Neural progenitor cell (in vitro differentiated cells): ENCODE measurements at places on chromosomes 2 and 18. TPM values are rescaled to one million over a fixed set of nuclear protein-coding genes. Genes with fewer than 3 reads are reported as not detected.

DNA sequence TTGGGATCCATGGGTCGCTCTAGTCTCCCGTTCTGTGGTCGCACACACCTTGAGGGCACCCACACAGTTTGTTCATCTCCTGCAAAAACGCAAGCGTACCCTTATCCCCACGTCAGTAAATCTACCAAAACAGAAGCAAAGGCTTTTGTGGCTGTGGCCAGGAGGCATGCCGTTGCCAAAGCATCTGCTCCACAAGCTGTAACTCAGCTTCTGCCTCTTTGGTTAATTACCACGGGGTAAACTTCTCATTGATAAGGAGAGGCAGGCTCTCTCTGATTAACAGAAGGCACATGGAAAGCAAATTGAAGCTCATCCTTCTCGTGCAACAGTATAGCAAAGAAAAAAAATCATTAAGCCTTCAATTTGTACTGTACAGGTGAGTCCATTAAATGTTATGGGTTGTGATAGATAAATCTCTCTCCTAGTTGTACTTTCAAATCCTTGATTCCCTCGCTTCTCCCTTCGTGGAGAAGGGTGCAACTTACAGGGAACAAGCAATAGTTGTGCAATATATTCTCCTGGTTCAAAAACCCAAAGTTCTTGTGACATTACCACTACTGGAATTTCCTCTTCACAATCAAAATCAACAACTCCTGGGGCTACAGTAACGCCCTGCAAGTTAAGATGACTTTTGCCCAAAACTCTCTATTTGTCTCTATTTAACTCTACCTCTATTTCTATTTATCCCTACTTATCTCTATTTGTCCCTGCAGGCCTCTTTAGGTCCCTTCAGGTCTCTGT is 10.3 kb downstream of the PECR start:
- peaks cover 8% of the 10 kb centered on the region for H3K36me3 ChIP-seq
- H3K4me1 ChIP-seq: no peaks in the 10 kb centered on the region
- H3K27me3 ChIP-seq: no peaks in the 10 kb centered on the region
- no peak for DNase-seq

GRCh38 chr2:119291588-119292167 is 68.0 kb downstream of the STEAP3 start:
- no peak for DNase-seq
- H3K27ac ChIP-seq: no peak overlapping the region
- no peaks in the 10 kb centered on the region for H3K36me3 ChIP-seq

GRCh38 chr18:7683753-7684152 is 116.6 kb downstream of the PTPRM start:
- no peaks in the 10 kb centered on the region for H3K27me3 ChIP-seq
- no peak overlapping the region for H3K4me3 ChIP-seq
- peak; percentile 30 for DNase-seq
- H3K27ac ChIP-seq: no peak overlapping the region

GRCh38 chr2:130150181-130151144 is 5.6 kb upstream of the CCDC74B start:
- DNase-seq: no peak
- no peaks in the 10 kb centered on the region for H3K27me3 ChIP-seq
- H3K4me3 ChIP-seq: no peak overlapping the region
- no peaks in the 10 kb centered on the region for H3K4me1 ChIP-seq
- H3K27ac ChIP-seq: no peak overlapping the region
- H3K36me3 ChIP-seq: no peaks in the 10 kb centered on the region

GRCh38 chr2:159968279-159968900 is 94.0 kb downstream of the PLA2R1 start:
- H3K36me3 ChIP-seq: no peaks in the 10 kb centered on the region
- no peak overlapping the region for H3K27ac ChIP-seq
- H3K27me3 ChIP-seq: no peaks in the 10 kb centered on the region
- H3K4me1 ChIP-seq: peaks cover 8% of the 10 kb centered on the region
- no peak overlapping the region for H3K4me3 ChIP-seq

DNA sequence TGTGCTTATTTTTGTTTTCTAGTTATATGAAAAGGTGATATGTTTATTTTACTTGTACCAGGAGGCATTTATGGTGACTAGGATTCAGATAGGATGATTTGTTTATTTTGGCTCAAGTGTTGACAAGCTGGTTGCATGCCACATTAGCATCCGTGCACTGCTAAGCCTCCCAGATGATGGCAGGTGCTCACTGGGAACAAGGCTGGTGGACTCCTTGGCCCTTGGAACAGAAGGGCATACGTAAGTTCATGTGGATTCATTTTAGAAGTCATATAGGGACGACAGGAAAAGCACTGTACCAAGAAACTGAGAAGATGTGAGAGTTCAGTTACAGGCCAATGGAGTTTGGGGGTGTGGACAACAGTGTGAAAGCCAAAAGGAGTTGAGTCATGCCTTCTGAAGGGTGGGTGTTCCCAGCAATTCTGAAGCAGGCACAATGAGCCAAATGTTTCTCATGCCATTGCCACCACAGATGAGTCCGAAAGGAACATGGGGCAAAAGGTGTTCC is 166.2 kb downstream of the PHLPP1 start:
- H3K27ac ChIP-seq: no peak overlapping the region
- no peaks in the 10 kb centered on the region for H3K36me3 ChIP-seq
- no peak for DNase-seq
- no peak overlapping the region for H3K4me3 ChIP-seq
- peaks cover 33% of the 10 kb centered on the region for H3K4me1 ChIP-seq

- H3K27ac ChIP-seq: no peak overlapping the region
- H3K4me3 ChIP-seq: no peak overlapping the region
- H3K36me3 ChIP-seq: no peaks in the 10 kb centered on the region
- no peaks in the 10 kb centered on the region for H3K4me1 ChIP-seq
- DNase-seq: no peak
- H3K27me3 ChIP-seq: no peaks in the 10 kb centered on the region
Observed at GRCh38 chr18:73990258-73990657, 157.4 kb downstream of the FBXO15 start.

DNA sequence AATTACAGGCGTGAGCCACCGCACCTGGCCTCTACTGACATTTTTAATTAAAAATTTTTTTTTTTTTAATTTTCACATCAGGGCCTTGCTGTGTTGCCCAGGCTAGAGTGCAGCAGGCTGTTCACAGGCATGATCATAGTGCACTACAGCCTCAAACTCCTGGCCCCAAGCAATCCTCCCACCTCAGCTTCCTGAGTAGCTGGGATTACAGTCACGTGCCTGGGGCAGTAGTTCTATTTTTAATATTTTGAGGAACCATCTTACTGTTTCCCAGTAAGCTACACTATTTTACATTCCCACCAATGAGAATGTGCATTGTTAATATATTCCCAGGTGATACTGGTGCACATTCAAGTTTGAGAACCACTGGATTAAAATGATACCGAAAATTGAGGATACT is 92.7 kb downstream of the WDSUB1 start:
- H3K27me3 ChIP-seq: no peaks in the 10 kb centered on the region
- no peaks in the 10 kb centered on the region for H3K36me3 ChIP-seq
- H3K4me1 ChIP-seq: no peaks in the 10 kb centered on the region
- no peak overlapping the region for H3K27ac ChIP-seq
- H3K4me3 ChIP-seq: no peak overlapping the region

DNA sequence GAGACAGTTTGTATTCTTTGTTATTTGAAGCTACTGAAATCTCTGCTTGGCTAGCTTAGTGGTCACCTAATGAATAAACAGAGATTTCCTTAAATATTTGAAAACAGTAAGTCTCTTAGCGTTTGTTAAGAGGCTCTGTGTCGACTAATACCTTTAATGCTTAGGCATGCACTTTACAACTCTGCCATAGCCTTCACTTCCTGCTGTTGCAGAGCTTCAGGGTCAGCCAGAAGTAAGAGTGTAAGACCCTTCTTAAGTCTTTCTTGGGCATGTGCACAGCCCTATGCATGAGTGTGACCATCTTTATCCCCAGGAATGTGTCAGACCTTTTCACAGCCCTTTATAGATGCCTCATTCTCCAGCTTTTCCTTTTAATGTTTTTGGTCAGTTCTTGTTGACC is 195.3 kb upstream of the ALPP start:
- no peak overlapping the region for H3K4me3 ChIP-seq
- H3K27me3 ChIP-seq: no peaks in the 10 kb centered on the region
- no peak overlapping the region for H3K27ac ChIP-seq
- H3K4me1 ChIP-seq: no peaks in the 10 kb centered on the region
- H3K36me3 ChIP-seq: no peaks in the 10 kb centered on the region
- no peak for DNase-seq

GRCh38 chr2:160432633-160433032 is 61.0 kb downstream of the RBMS1 start:
- peak; percentile 25 for DNase-seq
- H3K27me3 ChIP-seq: no peaks in the 10 kb centered on the region
- no peaks in the 10 kb centered on the region for H3K36me3 ChIP-seq
- no peak overlapping the region for H3K27ac ChIP-seq

- H3K27me3 ChIP-seq: no peaks in the 10 kb centered on the region
- H3K36me3 ChIP-seq: peaks cover 51% of the 10 kb centered on the region
- no peaks in the 10 kb centered on the region for H3K4me1 ChIP-seq
- DNase-seq: no peak
Observed at GRCh38 chr2:197416268-197416667, 18.6 kb downstream of the SF3B1 start.

DNA sequence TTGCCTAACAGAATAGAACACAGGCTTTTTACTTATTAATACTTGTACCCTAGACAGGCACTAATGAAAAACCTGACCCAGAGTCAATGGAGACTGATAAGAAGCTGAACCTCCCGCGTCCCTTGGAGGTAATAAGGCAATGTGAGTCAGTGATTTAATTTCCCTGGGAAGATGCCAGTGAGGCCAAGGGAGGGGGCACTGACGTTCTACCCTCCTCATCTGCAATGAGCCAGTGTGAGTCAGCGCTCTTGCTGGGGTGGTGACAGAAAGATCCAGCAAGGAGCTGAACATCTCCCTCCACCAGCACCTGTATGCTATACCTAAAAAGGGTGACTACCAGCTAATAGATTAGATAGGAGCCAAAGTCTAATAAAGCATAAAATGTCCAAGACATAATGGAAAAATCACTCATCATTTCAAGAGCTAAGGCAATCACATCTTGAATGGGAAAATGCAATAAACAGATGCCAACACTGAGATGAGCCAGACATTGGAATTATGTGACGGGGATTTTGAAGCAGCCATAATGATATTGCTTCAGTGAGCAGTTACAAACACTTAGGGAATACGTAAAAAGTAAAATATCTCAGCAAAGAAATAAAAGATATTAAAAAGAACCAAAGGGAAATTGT is 116.9 kb downstream of the TPGS2 start:
- no peak overlapping the region for H3K4me3 ChIP-seq
- no peak overlapping the region for H3K27ac ChIP-seq
- no peaks in the 10 kb centered on the region for H3K36me3 ChIP-seq
- H3K4me1 ChIP-seq: peaks cover 5% of the 10 kb centered on the region
- no peaks in the 10 kb centered on the region for H3K27me3 ChIP-seq

DNA sequence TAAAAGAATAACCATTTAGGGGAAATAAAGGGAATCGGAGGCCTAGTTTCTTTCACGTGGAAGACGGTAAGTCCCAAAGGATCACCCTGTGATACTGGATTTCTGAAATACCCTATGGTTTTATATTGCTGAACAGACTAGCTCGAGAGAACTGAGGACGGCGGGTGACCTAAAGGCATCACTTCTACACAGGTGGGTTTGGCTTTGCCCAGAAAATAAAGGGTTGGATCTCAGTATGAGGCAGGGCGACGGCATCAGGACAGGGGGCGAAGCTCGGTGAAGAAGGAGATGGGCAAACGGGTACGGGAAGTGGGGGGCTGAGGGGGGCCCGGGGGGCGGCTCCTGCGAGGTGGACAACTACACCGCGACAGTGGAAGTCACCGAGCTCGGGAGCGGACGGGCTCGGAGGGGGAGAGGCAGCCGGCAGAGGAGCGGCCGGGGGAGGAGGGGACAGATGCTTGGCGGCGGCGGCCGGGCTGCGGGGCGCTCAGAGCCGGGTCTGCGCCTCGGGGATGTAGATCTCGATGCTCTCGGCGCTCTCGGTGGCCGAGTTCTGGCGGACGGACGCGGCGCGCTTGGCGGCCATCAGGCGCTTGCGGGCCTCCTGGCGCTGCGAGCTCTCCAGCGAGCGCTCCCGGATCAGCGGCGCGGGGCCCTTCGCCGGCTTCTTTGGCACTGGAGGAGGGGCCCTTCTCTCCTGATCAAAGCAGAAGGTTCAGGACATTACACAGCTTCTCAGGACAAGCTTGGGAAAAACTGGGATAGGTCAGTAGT is 48.9 kb downstream of the TGIF1 start:
- H3K36me3 ChIP-seq: no peaks in the 10 kb centered on the region
- H3K4me3 ChIP-seq: peak overlapping the region; percentile 50
- peaks cover 28% of the 10 kb centered on the region for H3K27me3 ChIP-seq
- DNase-seq: peak; percentile 88

DNA sequence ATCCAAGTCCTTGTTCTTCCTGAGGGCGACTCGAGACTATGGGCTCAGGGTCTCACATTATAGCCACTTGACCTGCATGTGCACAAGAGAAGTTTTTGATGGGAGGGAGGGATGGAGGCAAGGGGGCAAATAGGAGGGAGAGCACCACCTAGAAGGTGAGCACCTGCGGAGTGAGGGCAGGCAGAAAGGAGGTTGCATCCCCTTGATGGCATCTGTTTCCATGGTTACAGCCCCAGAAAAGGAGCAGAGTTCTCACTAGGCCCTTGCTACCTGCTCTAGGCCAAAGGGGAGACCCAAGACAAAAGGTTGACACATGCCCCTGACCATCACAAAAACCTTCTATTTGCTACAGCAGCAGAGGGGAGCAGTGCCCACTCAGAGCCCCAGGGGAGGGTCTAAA is 131.5 kb upstream of the SERTAD2 start:
- H3K27me3 ChIP-seq: no peaks in the 10 kb centered on the region
- no peaks in the 10 kb centered on the region for H3K4me1 ChIP-seq
- no peak overlapping the region for H3K4me3 ChIP-seq
- H3K27ac ChIP-seq: no peak overlapping the region

DNA sequence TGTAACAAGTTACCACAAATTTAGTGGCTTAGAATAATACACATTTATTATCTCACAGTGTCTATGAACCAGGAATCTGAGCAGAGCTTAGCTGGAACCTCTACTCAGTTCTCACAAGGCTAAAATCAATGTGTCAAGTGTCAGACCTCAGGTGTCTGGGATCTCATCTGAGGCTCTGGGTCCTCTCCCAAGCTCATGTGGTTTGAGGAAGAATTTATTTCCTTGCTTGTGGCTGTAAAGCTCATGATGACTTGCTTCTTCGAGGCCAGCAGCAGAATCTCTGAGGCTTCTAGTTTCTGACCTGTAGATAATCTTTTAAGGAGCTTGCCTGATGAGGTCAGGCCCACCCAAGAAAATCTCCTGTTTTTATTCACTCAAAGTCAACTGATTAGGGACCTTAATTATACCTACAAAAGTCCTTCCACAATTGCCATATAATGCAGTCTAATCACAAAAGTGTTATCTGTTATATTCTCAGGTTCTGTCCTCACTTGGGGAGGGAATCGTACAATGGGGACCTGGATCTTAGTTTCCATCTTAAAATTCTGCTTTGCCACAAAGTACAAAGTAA is 14.3 kb downstream of the NCKAP5 start:
- no peaks in the 10 kb centered on the region for H3K36me3 ChIP-seq
- H3K4me1 ChIP-seq: no peaks in the 10 kb centered on the region
- H3K4me3 ChIP-seq: no peak overlapping the region
- no peaks in the 10 kb centered on the region for H3K27me3 ChIP-seq
- no peak for DNase-seq
- H3K27ac ChIP-seq: no peak overlapping the region

CHST9 gene
- total RNA-seq: 0.77 and 1.3 TPM in 2 replicates

SLC35F6 gene
- 5.6 and 11.6 TPM in 2 replicates for total RNA-seq

SPC25 gene
- total RNA-seq: 38.9 and 60.0 TPM in 2 replicates

MGAT5 gene
- total RNA-seq: 21.2 and 28.8 TPM in 2 replicates
